ENCODE measurements at places on chromosomes 5 and 9. TPM values are rescaled to one million over a fixed set of nuclear protein-coding genes. Genes with fewer than 3 reads are reported as not detected.
A peak's percentile ranks its signal among the peaks of the same experiment; 100 is the strongest.

The SH2D3C gene
- 5.1 TPM for total RNA-seq

The PPP2R2B gene
- 6.3 TPM for total RNA-seq

The IRGM gene
- total RNA-seq, result not detected

The CCL21 gene
- 2.2 TPM for total RNA-seq

GRCh38 chr9:68978066-68978465, 35.8 kb downstream of the PRKACG start:
- H3K4me3 ChIP-seq, result no peak overlapping the region
- no peaks in the 10 kb centered on the region for H3K27me3 ChIP-seq
- H3K4me1 ChIP-seq, result no peaks in the 10 kb centered on the region
- no peaks in the 10 kb centered on the region for H3K36me3 ChIP-seq
- H3K27ac ChIP-seq, result no peak overlapping the region
- DNase-seq, result no peak

- no peak for DNase-seq
- H3K36me3 ChIP-seq, result no peaks in the 10 kb centered on the region
- no peaks in the 10 kb centered on the region for H3K4me1 ChIP-seq
- no peaks in the 10 kb centered on the region for H3K27me3 ChIP-seq
- H3K27ac ChIP-seq, result no peak overlapping the region
Measured at GRCh38 chr5:170614065-170614490, 110.3 kb downstream of the KCNIP1 start.

DNA sequence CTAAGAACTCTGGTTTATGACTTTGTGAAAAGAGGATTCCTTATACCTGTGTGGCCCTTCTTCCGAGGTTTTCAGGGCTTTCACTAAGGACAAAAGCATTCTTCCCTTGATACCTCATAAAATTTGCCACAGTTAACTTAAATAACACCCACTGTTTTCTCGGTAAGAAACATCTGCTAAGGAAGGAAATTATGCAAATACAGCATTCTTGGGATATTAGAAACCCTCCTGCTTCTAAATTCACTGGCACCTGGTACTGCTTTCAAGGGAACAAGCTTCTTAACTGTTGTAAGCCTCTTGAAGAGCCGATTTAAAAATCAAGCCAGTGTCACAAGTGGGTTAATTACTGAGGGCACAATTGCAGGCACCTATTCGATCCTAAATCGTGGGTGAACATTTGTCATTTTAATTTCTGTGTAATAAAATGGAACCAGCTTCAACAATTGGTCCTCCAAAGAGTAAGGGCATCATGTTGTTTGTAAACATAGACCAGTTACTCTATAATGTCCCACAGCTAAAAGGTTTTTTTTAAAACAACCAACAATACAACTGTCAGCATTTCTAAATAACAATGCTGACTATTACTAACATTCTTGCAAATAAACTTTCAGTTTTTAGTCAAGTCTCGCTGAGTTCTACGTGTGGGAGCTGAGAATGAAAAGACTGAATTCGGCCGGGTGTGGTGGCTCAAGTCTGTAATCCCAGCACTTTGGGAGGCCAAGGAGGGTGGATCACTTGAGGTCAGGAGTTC, 26.6 kb downstream of the AK3 start:
- peaks cover 78% of the 10 kb centered on the region for H3K36me3 ChIP-seq
- DNase-seq, result no peak
- H3K4me3 ChIP-seq, result no peak overlapping the region
- no peak overlapping the region for H3K27ac ChIP-seq
- H3K4me1 ChIP-seq, result no peaks in the 10 kb centered on the region
- H3K27me3 ChIP-seq, result no peaks in the 10 kb centered on the region

- H3K4me1 ChIP-seq, result no peaks in the 10 kb centered on the region
- no peaks in the 10 kb centered on the region for H3K27me3 ChIP-seq
- no peaks in the 10 kb centered on the region for H3K36me3 ChIP-seq
- no peak overlapping the region for H3K4me3 ChIP-seq
- no peak for DNase-seq
Measured at GRCh38 chr5:27290172-27290571, 251.8 kb upstream of the CDH9 start.

DNA sequence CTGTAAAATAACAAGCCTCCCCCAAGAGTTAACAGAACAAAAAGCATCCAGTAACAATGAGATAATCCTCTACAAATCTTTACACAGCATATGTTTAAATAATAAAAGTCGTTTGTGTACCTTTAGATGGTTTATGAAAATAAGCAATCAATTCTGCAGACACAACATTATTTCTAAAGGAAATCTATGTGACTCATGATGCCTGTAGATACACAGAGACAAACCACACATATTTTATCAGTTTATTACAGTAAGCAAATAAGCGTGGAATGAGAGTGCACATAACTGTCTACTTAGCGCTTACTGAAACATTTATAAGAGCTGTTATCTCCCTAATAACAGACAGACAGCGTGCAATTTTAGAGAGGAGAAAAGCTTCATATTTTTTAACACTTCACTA, 243.6 kb downstream of the AP3B1 start:
- no peak for DNase-seq
- H3K36me3 ChIP-seq, result no peaks in the 10 kb centered on the region
- H3K4me1 ChIP-seq, result no peaks in the 10 kb centered on the region
- no peaks in the 10 kb centered on the region for H3K27me3 ChIP-seq
- H3K4me3 ChIP-seq, result no peak overlapping the region

GRCh38 chr5:14665101-14665822, 744 bp downstream of the OTULIN start:
- no peaks in the 10 kb centered on the region for H3K27me3 ChIP-seq
- no peaks in the 10 kb centered on the region for H3K36me3 ChIP-seq
- DNase-seq, result peak; percentile 55
- peak overlapping the region; percentile 97 for H3K27ac ChIP-seq

DNA sequence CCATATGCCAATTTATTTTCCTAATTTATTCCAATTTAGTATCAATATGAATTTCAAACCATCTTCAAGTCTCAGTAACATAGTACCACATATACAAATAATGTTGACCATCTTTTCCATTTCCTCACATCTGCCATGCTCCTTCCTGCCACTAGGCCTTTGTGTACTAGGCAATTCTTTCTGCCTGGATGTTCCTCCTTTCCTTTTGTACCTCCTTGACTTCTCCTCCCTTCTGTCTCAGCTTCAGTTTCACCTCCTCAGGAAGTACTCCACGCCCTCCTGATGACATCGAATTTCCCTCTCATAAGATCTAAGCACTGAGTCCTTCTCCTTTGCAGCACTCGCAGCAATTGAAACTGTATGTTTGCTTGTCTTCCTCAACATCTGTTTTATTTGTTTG, 53.9 kb downstream of the MEF2C start:
- no peak for DNase-seq
- H3K4me3 ChIP-seq, result no peak overlapping the region

- no peak overlapping the region for H3K27ac ChIP-seq
- no peak overlapping the region for H3K4me3 ChIP-seq
- H3K36me3 ChIP-seq, result no peaks in the 10 kb centered on the region
- no peak for DNase-seq
Measured at GRCh38 chr9:91811024-91811909, 138.8 kb downstream of the ROR2 start.

DNA sequence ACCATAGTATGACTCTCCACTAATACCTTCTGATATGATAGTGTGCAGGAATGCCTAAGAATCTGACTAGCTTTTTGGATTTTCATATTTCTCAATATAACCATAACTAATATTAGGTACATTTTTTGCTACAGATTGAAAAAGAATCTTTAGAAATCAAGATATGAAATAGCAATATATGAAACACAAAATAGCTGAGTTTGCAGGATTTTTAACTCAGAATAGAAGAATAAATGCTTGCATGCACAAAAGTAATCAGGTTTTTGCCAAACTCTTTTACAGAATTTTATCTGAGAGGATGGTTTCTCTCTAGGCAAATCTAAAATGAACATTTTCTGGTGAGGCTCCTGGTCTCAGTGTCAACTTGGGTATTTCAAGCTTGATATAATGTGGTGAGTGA, 402.6 kb downstream of the TMEM232 start:
- no peak overlapping the region for H3K4me3 ChIP-seq
- DNase-seq, result no peak
- H3K27ac ChIP-seq, result no peak overlapping the region
- no peaks in the 10 kb centered on the region for H3K27me3 ChIP-seq
- H3K4me1 ChIP-seq, result no peaks in the 10 kb centered on the region
- H3K36me3 ChIP-seq, result no peaks in the 10 kb centered on the region

- no peak for DNase-seq
- no peak overlapping the region for H3K27ac ChIP-seq
- H3K36me3 ChIP-seq, result no peaks in the 10 kb centered on the region
- no peak overlapping the region for H3K4me3 ChIP-seq
- no peaks in the 10 kb centered on the region for H3K27me3 ChIP-seq
- H3K4me1 ChIP-seq, result no peaks in the 10 kb centered on the region
Measured at GRCh38 chr9:122053567-122054350, 39.3 kb downstream of the TTLL11 start.

DNA sequence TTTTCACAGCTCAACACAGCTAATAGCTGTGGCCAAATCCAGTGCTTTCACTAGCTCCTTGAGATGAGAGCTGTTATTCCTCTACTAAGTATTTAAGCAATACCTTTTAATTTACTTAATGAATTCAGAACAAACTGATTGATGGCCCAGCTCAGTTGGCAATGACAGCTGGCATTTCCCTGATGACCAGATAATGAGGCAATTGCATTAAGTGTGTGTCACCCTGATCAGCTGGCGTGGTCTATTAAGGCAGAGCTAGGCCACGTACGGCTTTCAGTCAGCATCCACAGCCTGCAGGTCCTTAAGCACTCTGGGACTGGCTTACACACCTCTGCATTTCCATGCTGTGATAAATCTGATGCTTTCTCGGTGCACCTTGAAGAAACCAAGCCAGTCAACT, 34.4 kb downstream of the TTLL11 start:
- H3K36me3 ChIP-seq, result no peaks in the 10 kb centered on the region
- H3K27ac ChIP-seq, result no peak overlapping the region
- H3K4me1 ChIP-seq, result no peaks in the 10 kb centered on the region
- no peaks in the 10 kb centered on the region for H3K27me3 ChIP-seq
- no peak overlapping the region for H3K4me3 ChIP-seq

DNA sequence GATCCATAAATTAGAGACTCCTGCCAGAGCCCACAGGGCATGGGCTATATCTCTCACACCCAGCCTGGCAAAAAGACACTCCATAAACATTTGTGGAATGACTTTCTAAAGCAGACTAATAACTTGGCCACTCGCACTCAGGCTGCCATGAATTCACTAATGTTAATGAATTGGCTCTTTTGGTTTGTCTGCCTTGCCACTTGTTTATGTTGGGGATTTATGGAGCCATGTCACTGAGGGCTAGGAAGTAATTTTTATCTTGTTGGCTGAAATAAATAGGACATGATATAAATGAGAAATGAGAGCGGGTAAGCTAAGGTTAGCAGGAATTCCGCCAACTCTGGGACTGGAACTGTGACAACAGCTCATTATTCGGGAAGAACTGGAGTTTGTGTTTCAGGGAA, 55.2 kb downstream of the DROSHA start:
- peaks cover 7% of the 10 kb centered on the region for H3K36me3 ChIP-seq
- H3K4me3 ChIP-seq, result no peak overlapping the region
- peak overlapping the region; percentile 26 for H3K27ac ChIP-seq

GRCh38 chr9:19485193-19485592, 76.4 kb downstream of the ACER2 start:
- H3K36me3 ChIP-seq, result no peaks in the 10 kb centered on the region
- H3K27ac ChIP-seq, result no peak overlapping the region
- DNase-seq, result no peak
- H3K27me3 ChIP-seq, result no peaks in the 10 kb centered on the region

- no peaks in the 10 kb centered on the region for H3K4me1 ChIP-seq
- no peaks in the 10 kb centered on the region for H3K27me3 ChIP-seq
- H3K4me3 ChIP-seq, result no peak overlapping the region
Measured at GRCh38 chr9:21455320-21455719, 15.1 kb downstream of the IFNA1 start.

DNA sequence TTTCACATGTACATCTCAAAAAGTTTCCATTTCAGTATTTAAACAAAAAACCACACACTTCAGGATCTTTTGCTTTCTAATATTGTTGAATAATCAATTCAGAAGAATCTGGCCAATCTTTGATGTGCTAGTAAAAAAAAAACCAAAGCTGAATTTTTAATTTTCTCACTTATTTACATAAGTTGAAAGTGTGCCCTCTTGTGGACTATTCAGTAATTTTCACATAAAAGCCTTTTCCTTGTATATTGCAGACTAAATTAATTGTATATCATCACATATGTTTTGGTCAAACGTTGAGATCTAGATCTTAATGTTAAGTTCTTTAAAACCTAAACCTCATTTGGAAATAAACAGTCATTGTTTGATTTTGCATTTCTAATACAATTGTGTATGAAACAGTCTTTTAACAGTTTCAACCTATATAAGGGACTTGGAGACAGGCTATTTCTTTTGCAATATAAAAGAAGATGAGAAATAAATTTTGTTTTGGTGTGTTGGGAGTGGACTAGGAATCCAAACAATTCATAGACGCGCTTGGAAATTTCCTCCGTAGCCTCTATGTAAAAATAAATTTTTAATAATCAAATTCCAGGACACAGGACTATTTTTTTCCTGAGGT, 68.1 kb downstream of the NIPBL start:
- DNase-seq, result no peak
- H3K27ac ChIP-seq, result no peak overlapping the region
- no peaks in the 10 kb centered on the region for H3K4me1 ChIP-seq
- H3K36me3 ChIP-seq, result no peaks in the 10 kb centered on the region
- H3K4me3 ChIP-seq, result no peak overlapping the region
- no peaks in the 10 kb centered on the region for H3K27me3 ChIP-seq

- H3K27ac ChIP-seq, result no peak overlapping the region
- H3K27me3 ChIP-seq, result no peaks in the 10 kb centered on the region
- no peak overlapping the region for H3K4me3 ChIP-seq
- H3K36me3 ChIP-seq, result no peaks in the 10 kb centered on the region
- no peak for DNase-seq
- H3K4me1 ChIP-seq, result no peaks in the 10 kb centered on the region
Measured at GRCh38 chr9:111271481-111272080, 58.4 kb downstream of the OR2K2 start.

GRCh38 chr9:70408393-70409040, 5.9 kb downstream of the KLF9 start:
- no peak overlapping the region for H3K27ac ChIP-seq
- H3K4me1 ChIP-seq, result peaks cover 18% of the 10 kb centered on the region
- no peaks in the 10 kb centered on the region for H3K36me3 ChIP-seq
- H3K4me3 ChIP-seq, result no peak overlapping the region
- no peak for DNase-seq

DNA sequence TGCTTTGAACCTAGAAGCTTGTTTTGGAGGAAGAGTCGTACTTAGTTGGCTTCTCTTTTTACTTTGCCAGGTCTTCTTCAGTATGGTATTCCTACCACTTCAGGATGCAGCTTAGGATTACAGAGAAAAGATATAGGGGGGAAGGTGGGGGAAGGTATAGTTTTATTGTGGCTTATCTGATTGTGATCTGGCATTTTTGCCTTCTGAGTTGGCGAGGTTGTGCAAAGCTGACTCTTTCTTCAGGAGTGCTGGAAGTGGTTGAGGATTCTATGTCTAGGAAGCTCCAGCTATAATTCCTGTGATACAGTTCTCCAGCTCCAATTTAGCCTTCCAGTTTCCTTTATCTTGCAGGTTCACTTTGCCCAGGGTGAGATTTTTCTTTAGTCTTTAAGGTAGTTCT, 7.0 kb downstream of the CDC42SE2 start:
- no peaks in the 10 kb centered on the region for H3K27me3 ChIP-seq
- H3K36me3 ChIP-seq, result no peaks in the 10 kb centered on the region
- H3K27ac ChIP-seq, result no peak overlapping the region

- no peak for DNase-seq
- H3K27ac ChIP-seq, result no peak overlapping the region
Measured at GRCh38 chr5:131112424-131112823, 52.6 kb downstream of the HINT1 start.

- H3K27me3 ChIP-seq, result no peaks in the 10 kb centered on the region
- H3K36me3 ChIP-seq, result no peaks in the 10 kb centered on the region
- H3K4me1 ChIP-seq, result peaks cover 3% of the 10 kb centered on the region
- no peak overlapping the region for H3K4me3 ChIP-seq
Measured at GRCh38 chr9:90025816-90026215, 421.0 kb downstream of the GADD45G start.
